Fibroblast of upper back skin (primary cell): ENCODE measurements at places on chromosomes 3 and 15.

DNA sequence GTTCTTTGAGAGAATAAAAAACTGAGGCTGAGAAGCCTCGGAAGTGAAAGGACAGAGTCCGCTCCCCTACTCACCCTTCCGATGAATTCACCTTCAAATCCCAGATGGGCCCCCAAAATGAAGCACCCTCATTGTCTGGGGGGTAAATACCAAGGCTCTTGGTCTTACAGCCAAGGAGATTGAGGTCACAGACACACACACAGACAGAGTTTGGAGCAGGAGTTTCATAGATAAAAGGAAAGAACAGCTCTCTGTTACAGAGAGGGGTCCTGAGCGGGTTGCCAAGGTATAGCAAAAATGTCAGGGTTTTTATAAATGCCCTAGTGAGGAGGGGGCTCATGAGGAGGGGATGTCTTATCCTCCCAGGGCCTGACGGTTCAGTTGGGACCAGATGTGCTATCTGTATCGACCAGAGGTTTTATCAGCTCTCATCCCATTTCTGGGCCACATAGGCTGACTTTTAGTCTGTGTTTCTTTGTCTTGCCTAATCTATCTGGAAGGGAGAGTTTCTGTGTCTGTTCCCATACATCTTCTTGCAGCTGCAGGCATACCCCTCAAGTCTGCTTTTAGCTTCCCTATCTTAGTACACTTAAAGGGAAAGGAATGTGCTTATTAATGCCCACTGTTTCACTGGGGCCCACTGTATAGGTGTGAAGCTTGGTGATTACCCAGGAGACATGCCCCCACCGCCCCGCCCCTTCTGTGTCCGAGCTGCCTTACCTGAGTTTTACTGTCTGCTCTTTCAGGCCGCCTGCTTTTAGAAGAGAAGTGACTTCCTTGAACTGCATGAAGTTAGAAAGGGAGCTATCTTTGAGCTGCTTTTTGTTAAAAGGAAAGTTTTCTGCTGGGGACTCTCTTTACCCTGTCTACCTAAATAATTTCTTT lies 66.8 kb upstream of the ATP11B start:
- DNase-seq: no peak

GRCh38 chr3:39390181-39390580 lies 7.0 kb downstream of the SLC25A38 start:
- DNase-seq: no peak

GRCh38 chr3:184233127-184233843 lies 3.9 kb downstream of the VWA5B2 start:
- no peak for DNase-seq

DNA sequence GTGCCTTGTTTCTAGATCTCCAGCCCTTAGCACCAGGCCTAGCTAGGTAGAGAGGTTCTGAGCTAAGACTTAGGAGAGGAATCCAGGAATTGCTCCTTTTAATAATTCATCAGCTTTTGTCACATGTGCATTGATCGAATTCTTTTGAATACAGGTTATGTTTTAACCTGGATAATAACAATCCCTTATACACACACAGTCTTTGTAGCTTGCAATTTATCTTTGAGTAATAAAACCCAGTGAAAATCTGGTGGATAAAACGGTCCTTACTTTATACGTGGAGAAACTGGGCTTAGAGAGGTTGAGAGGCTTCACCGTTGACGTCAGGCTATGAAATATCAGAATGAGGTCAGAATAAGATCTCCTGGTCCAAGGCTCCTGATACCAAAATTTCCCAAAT lies 7.2 kb upstream of the SCN10A start:
- no peak for DNase-seq

DNA sequence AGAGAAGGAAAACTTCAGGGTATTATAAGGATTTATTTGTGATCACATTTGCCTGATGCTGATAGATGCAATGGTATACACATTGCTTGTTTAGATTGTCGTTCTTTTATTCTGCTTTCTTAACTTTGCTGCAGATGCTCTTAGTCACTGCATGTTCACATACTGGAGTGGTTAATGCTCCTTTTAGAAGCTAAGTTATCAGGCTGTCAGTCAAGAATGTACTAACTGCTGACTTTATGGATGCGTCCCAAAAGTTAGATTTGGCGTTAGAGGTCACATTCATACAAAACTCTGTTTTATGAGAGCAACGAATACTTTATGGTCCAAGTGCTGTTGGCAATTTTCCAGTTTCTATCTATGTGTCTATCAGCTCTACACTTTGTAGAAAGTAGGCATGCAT lies 160.7 kb downstream of the BBX start:
- DNase-seq: peak; percentile 91

- DNase-seq: no peak
These were observed 66.6 kb downstream of the IGF1R start for GRCh38 chr15:98714922-98715321.

- DNase-seq: peak; percentile 34
These were observed 1.2 kb upstream of the MME start for GRCh38 chr3:155078711-155079467.

- no peak for DNase-seq
These were observed 145.6 kb upstream of the ABI3BP start for GRCh38 chr3:101138817-101139216.

DNA sequence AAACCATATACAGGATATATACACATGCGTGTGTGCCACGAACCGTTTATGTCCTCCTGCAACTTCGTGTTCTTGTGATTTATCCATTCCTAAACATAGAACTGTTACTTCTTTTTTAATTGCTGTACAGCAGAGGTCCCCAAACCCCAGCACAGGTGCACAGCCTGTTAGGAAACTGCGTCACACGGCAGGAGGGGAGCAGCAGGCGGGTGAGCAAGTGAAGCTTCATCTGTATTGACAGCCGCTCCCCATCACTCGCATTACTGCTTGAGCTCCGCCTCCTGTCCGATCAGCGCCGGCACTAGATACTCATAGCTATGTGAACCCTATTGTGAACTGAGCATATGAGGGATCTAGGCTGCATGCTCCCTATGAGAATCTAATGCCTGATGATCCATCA lies 34.9 kb upstream of the NRROS start:
- no peak for DNase-seq

DNA sequence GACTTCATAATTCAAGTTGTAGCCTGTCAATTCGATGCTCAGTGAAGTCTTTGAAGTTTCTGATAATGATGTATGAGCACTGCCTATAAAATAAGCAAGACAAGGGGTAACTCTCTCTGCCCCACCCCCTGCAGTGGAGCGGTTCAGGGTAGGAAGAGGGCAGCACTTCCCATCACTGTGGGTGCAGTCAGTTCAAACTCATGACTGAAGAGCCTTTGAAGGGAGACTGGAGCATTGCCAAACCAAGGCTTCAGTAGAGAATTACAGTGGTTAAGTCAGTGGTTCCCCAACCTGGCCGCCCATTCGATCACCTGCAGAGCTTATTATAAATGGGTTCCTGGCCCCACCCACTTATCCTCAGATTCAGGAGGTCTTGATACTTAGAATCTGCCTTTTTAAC lies 190.6 kb downstream of the SHQ1 start:
- DNase-seq: no peak

DNA sequence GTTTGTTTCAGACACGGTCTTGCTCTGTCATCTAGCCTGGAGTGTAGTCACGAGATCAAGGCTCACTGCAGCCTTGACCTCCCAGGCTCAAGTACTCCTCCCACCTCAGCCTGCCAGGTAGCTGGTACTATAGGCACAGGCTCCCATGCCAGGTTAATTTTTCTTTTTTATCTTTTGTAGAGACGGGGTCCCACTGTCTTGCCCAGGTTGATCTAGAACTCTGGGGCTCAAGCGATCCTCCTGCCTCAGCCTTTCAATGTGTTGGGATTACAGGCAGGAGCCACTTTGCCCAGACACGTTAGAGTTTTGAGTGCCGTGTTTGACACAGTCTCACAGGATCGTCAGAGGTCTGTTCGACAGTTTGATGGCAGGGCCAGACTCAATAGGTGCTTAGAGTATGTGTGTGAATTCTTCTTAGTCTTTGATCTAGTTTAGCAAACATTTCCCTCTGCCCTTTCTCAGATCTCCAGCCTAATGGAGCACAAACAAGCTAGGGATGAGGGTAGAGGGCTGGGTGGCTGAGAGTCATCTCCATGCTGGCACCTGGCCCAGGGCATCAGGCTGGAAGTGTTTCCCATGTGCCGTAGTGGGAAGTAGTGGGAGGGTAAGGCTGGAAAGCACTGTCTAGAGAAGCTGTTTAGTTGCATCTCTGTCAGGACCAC lies 66.1 kb upstream of the DLG1 start:
- no peak for DNase-seq

GRCh38 chr15:80010131-80010673 lies 39.2 kb upstream of the BCL2A1 start:
- DNase-seq: no peak

DNA sequence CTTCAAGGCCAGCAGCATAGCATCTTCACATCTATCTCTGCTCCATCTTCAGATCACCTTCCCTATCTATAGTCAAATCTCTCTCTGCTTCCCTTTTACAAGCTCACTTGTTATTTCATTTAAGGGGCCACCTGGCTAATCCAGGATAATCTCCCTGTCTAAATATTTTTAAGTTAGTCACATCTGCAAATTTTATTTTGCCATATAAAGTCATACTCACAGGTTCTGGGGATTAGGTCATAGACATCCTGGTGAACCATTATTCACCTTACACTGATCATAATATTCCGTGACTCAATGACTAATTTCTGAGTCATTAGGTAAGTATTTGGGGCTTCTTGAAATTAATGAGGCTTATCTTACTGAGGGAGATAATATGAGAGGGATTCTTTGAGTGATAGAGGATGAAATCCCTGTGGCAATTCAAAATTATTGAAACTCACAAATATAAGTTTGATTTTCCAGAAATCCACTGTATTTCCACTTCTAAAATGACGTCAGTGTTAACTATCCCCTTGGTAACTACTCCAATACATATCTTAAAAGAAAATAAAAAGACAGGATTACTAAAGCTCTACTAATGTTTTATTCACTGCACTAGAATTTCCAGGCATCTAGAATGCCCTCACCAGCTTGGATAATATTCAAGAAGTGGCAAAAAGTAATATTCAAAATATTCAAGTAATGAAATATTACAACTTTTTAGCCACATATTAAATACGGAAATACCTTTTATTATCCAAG lies 93.7 kb upstream of the RBMS3 start:
- DNase-seq: peak; percentile 88

DNA sequence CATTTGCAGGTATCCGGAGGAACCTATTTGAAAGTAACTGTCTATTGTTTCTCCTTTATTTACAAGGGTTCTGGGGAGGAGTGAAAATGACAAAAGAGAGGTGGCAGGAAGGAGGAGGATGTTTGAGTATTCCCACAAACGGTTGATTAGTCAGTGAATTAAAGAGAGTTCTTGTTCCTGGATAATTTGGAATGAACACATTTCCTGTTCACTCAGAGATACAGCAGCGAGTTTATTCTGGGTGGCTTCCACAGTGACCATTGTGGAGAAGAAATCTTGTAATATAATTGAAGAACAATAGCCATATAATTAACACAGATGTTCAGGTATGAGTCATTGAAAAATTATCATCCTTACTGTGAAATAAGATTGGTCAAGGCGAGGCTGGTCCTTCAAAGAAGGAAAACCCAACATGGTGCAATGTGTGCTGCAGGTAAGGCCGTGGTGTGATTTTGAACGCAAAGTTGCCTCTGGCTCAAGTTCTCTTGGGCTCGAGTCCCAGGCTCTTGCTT lies 77.3 kb downstream of the NFKBIZ start:
- peak; percentile 40 for DNase-seq

DNA sequence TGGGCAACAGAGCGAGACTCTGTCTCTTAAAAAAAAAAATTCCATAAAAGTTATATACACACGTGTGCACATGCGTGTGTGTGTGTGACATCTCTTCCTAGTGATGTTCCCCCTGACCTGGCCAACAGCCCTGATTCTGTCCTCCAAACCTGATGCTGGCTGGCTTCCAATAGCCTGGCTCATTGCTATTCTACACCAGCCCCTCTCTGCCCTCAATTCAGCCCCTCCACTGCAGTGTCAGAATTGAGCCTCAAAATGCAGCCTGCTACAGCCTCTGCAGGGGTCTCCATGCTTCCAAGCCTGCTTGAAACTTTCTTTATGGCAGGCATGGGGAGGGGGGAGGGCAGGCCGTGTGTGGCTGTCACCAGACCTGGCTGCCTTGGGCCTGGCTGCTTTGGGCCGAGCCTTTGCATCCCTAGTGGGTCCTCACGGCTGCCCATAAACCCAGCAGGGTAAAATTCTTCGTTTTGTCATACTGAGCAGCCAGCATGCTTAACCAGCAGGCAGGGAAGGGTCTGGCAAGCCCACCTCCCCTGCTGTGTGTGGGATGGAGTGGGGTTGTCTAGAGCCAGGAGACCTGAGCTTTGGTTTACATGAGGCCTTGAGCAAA lies 22.7 kb upstream of the DOCK3 start:
- DNase-seq: no peak

GRCh38 chr3:135337192-135337591 lies 542.1 kb downstream of the EPHB1 start:
- DNase-seq: no peak

GRCh38 chr3:109346770-109347295 lies 9.5 kb upstream of the DPPA4 start:
- DNase-seq: peak; percentile 47

DNA sequence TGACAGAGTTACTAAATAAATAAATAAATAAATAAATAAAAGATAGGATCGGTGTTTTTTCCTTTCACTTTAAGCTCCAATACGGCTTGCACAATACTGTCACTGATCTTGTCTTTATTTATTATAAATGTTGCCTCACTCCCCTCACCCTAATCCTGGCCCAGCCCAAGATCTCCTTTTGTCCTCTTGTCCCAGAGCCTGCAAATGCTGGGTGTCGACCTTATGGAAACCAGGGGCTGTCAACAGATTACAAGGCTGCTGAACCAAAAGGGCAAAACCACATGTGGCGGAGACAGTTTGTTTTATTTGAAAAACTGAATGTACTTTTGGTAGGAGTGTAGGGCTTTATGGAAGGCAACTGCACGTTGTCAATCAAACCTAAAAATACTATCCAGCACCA lies 75.9 kb downstream of the RFTN1 start:
- DNase-seq: no peak

GRCh38 chr3:125357032-125357658 lies 18.0 kb downstream of the ZNF148 start:
- peak; percentile 42 for DNase-seq

GRCh38 chr15:62618432-62618831 lies 424.1 kb upstream of the TPM1 start:
- DNase-seq: peak; percentile 94

DNA sequence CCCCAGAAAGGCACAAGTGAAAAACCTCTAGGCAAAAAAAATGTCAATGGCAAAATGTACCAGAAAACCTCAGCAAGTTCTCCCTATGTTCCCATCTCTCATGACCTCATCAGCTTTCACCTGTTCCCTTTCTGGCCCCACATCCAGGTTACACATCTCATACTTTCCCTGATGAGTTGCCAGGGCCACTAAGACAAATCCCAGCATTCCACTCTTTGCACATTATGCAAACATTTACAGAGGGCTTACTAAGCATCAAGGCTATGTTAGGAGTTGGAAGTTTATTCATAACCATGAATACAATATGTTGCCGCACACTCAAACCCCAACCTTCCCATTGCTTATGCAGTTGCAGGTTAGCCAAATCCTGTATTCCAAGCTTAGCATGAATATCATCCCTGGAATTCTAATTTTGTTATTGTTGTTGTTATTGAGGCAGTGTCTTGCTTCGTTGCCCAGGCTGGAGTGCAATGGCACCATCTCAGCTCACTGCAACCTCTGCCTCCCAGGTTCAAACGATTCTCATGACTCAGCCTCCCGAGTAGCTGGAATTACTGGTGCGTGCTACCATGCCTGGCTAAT lies 129.3 kb upstream of the UBE2E2 start:
- DNase-seq: no peak
